ENCODE measurements at places on chromosomes 7 and 10. TPM values are rescaled to one million over a fixed set of nuclear protein-coding genes. Genes with fewer than 3 reads are reported as not detected.
A peak's percentile ranks its signal among the peaks of the same experiment; 100 is the strongest.

DNA sequence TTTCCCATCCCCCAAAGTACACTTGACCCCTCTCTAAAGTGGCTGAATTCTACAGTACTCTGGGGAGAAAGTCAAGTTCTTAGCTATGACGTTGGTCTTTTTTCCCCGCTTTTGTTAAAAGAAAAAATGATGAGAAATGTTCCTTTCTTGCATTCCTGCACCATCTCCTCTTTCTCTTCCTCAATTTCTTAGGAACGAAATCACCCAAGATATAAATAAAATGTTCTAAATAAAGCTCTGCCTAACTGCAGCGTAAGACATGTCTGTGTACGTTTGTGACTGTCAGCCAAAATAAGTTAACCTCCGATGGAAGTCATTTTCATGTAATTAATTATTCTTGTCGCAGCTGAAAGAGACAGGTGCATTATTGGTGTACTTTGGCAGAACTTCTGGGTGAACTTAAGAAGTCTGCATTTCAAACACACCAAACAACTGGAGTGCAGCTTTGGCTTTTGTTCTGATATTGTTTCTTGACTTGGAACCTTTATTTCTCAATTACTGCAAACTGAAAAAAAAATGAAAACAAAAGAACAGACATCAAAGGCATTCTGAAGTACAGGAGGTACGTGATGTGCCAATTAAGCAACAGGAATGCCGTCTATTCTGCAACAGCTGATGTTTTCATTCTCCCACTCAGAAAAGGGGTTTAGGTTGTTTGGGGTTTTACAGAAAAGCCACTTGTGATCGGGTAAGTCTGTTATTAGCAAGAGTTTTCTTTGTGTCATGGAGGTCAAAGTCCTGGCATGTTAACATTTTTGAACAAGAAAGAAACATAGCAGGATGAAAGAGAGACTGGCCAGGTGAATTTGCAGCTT lies 82.4 kb upstream of the SDK1 start:
- peak; percentile 47 for DNase-seq

GRCh38 chr10:4043897-4044665 lies 259.1 kb upstream of the KLF6 start:
- DNase-seq = no peak

DNA sequence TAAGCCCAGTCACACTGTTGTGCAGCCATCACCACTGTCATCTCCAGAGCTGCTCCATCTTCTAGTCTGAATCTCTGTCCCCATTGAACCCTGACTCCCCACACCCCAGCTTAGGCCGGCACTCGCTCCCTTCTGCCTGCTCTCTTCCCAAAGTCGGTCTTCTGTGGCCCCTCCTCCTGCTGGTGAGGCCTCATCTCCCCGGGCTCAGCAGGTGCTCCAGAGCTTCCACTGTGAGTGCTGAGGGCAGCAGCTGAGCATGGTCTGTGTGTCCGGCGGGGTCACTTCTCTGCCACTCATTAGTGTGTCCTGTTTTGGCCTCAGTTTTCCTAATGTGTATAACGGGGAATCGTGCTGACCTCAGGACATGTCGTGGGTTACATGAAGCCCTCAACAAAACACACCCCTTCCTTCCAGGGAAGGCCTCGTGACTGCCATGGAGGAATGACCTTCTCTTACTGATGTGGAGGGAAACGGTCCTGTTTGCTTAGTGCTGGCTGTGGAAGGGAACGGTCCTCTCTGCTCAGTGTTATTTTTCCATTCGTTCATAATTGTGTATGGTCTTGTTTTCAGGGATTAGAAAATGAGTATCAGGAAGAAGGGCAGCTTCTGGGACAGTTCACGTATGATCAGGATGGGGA lies 4.3 kb upstream of the GET4 start:
- DNase-seq = no peak

GRCh38 chr10:96890580-96890979 lies 58.5 kb downstream of the LCOR start:
- DNase-seq = no peak

- no peak for DNase-seq
Observed at GRCh38 chr10:43212043-43212721, 54.7 kb downstream of the RASGEF1A start.

GRCh38 chr7:128115336-128115820 lies 84.1 kb upstream of the LRRC4 start:
- no peak for DNase-seq

- no peak for DNase-seq
Observed at GRCh38 chr10:116848032-116848943, 1.0 kb upstream of the ENO4 start.

The CPA4 gene
- not detected for total RNA-seq

The CCAR1 gene
- 37.6 TPM for total RNA-seq

The TOMM7 gene
- total RNA-seq = 245 TPM

The DENND2A gene
- total RNA-seq = 67.3 TPM

The MLXIPL gene
- total RNA-seq = 6.5 TPM

The SLC39A12 gene
- total RNA-seq = not detected

The IKZF1 gene
- 3.6 TPM for total RNA-seq

The MAP3K8 gene
- 74.2 TPM for total RNA-seq

Data from esophagus muscularis mucosa (tissue), 4 donors.